ENCODE measurements at places on chromosomes 6 and 20.

DNA sequence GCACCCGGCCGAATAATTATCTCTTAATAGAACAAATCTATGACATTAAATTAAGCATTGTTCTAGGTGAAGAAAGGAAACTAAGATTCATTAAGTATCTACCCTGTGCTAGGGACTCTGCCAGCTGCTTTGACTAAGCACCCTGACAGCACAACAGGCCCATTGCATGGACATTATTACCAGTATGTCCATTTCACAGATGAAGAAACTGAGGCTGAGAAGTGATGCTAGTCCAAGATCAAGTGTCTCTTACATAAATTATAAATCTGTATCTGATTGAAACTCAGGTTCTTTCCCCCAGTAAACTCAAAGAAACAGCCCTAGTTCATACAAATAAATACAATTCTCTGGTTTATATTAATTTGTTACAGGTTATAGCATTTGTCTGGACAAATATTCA is 31.3 kb downstream of the SLC22A23 start:
- DNase-seq, result no peak

DNA sequence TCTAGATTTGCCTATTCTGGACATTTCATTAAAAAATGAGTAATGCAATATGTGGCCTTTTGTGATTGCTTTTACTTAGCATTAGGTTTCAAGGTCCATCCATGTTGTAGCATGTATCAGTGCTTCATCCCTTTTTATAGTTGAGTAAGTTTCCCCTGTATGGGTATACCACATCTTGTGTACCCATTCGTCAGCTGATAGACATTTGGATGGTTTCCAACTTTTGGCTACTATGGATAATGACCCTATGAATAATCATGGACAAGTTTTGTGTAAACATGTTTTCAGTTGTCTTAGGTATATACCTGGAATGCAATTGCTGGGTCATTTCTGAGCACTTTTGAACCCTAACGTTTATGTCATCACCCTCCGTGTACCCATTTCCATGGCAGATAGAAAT is 15.4 kb downstream of the METTL24 start:
- no peak for DNase-seq

GRCh38 chr20:59325142-59325523 is 24.7 kb downstream of the EDN3 start:
- DNase-seq, result no peak

DNA sequence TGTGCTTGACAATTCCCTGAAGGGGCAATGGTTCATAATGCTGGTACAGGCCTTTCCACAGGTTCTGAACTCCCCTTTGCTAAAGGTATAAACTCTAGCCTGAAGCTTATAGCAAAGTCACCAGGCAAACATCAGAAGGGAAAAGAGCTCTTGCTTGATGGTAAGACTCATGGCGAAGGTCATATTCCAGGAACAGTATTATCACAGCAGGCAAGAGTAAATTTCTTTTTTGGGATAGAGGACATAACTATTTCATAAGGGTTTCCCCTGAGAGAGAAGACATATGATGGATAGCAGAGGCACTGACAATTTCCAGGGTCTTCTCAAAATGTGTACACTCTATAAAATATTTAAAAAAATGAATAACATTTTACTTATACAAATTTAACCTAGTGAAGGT is 86.8 kb downstream of the PRKN start:
- no peak for DNase-seq

DNA sequence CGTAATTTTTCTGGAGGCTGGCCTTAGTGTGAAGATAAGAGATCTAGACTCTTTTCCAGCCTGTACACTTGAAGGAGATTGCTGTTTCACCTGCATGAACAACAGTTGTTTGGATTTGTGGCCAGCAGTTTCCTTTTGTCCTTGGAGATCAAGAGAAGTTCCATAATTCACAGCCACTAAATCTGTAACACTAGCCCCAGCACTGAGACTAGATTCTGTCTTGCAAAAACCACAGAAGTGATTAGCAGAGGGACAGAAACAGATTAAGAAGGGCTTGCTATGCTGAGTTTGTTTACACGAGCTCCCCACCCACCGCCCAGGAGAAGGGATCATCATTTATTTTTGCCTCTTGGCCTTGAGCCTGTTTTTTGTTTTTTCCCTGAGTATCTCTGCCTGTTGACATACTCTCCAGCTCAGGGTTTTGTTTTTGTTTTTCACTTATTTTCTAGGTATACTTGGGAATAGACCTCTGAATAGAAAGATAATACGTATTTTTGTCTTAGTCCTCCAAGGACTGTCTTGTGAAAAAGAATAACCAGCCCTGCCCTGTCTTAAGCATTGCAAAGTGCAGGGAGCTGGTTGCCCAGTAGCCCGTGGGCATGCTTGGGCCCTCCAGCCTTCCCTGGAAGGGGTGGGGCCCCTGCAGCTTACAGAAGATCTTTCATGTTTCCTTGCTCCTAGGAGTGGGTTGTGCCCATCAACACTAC is 93.1 kb upstream of the SOX4 start:
- no peak for DNase-seq

DNA sequence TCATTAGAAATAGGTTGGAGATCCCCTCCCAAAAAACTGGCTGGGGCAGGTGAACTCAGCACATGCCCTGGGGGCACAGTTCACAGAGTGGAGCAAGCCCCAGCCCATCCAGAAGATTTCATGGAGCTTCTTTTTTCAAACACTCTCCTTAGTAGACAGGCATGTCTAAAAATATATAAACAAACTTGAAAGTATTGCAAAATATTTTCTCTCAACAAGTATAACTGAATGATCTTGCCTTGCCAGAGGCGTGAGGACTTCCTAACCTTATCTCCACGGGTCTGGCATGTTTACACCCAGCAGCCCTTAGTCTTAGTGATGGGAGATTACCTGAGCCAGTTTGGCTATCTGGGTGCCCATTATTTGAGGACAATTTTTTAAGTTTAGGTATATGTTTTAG is 107.1 kb downstream of the QRSL1 start:
- DNase-seq, result no peak

GRCh38 chr6:106188104-106188794 is 102.1 kb downstream of the PRDM1 start:
- no peak for DNase-seq

DNA sequence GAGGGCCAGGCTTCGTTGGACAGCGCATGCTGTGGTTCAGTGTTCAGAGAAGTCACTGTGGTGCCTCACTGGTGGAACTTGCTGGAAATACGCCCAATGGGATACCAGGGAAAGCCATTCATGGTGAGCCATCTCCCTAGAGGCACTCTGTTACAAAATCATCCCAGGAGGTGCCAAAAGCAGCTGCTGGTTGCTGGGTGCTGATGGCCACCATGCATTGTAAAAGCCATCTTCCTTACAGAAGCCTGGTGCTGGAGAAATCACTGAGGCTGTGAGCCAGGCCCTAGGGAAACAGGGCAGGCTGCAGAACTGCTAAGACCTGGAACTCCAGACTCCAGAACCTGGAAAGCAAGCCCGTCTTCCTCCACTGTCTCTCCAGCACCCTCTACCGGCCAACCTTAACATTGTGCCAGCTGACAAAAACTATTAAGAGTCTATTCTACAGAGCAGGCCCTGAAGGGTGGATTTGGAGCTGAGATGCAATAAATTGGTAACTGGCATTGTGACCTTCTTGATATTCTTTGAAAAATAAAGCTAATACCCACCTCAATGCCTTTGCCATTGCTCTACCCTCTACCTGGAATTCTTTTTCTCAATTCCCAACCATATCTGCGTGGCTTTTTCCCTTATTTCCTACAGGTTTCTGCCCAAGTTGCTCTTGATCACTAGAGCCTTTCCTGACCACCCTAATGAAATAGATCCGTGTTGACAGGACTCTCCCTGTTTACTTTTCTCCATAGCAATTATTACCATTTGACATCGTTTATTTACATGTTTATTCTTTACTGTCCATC is 18.5 kb downstream of the SNRPB start:
- peak; percentile 23 for DNase-seq

DNA sequence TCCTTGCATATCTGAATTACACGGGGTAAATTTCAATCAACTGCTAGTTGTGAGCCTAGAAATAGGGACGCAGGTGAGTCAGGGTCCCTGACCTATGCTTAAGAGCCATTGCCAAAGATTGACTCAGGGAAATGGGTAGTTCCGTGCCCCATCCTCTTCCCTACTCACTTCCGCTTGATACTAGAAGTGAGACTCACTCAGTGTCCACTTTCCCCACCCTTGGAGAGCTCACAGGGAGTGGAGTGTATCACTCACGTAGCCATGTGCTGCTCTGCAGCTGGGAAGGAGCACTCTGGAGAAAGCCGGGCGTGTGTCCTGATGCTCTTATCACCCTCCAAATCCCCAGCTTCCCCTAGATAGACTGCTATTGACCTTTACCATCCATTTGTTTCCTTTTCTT is 543 bp upstream of the MUC22 start:
- DNase-seq, result no peak

DNA sequence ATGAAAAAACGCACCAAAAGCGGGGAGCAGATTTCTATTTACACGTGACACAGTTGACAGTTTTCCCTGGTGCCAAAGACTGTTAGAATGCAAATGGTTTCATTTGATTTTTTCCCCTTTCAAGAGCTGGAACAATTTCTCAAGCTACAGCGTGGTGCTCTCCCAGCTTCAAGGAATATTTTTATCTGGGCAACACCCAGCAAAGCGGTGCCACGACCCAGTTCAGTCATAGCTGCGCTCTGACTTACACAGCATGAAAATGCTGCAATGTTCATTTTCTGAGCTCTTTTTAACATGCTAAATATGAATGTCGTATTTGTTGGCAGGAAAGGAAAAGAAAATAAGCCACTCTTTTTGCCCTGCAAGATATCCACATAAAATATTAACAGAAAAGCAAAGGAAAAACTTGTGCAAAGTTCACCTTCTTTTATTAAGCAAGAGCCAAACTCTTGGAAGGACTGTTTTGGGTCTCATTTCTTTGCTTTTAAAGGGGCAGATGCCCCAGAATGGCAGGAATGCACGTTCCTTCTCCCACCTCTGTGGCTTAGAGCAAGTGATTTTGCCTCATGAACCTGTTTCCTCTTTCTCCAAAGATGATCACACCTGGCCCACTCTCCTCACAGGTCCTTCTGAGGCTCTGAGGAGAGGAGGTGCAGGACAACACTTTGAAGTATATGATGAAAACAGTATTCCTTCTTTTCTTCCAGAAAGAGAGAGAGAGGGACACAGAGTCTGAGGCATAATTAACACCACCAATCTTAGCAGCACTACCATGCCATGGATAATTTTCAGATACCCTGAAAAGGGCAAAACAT is 47.0 kb downstream of the TTI1 start:
- no peak for DNase-seq

- DNase-seq, result no peak
Measured at GRCh38 chr6:58198301-58198700, 880.9 kb downstream of the PRIM2 start.

GRCh38 chr6:46815130-46815529 is 21.9 kb downstream of the MEP1A start:
- DNase-seq, result no peak

GRCh38 chr6:38150021-38150420 is 330.5 kb downstream of the ZFAND3 start:
- no peak for DNase-seq

DNA sequence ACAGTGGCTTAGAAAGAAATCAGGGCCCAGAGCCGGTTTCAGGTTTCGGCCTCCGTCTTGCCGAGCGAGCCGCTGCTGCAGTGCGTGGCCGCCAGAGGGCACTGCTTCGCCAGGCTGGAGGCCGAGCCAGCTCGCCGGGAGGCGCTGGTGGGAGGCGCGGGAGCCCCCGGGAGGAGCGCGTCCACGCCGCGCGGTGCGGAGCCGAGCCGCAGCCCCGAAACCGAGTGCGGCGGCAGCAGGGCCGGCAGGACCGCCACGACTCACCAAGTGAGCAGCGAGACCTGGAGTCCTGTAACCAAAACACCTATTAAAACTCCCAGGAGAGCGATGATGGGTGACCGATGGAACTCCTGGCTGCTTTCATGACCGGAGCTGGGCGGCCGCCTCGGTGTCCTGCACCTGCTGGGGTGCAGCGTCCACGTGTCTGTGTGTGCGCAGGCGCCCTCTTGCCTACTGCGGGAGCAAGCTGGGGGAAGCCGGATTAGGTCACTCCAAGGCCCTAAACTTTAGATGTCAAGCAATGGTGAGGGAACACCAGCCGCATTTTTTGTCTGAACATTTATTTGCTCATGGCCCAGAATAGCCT is 186.9 kb upstream of the UST start:
- DNase-seq, result peak; percentile 74

- no peak for DNase-seq
Measured at GRCh38 chr20:46563860-46564221, 13.4 kb upstream of the OCSTAMP start.

DNA sequence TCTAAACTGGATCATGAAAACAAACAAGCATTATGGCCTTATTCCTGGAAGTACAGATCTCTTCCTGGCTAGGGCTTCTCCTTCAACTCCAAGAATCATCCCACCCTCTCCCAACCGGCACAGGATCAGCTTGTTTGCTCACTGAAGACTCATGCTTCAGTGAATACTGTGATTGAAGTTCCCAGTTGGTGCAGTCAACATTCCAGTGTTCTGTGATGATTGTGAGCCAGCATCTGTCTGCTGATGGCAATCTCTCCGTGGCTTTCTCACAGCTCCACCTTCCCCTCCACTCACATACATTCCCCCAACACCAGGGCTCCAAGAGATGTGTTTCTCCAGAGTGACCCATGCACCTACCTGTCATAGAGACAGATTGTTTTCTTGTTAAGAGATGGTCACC is 421.3 kb upstream of the BTBD3 start:
- DNase-seq, result no peak

All from activated B cell treated with CpG ODN at 0.5 μM for 24 hours (primary cell).